ENCODE measurements at places on chromosomes 5 and 9. TPM values are rescaled to one million over a fixed set of nuclear protein-coding genes. Genes with fewer than 3 reads are reported as not detected.

GRCh38 chr5:81513982-81514381 lies 120.0 kb upstream of the ACOT12 start:
- peak; percentile 34 for DNase-seq

ZNF474 gene
- not detected for total RNA-seq

GRCh38 chr9:72351538-72352453 lies 13.2 kb downstream of the ZFAND5 start:
- DNase-seq: peak; percentile 84

DNA sequence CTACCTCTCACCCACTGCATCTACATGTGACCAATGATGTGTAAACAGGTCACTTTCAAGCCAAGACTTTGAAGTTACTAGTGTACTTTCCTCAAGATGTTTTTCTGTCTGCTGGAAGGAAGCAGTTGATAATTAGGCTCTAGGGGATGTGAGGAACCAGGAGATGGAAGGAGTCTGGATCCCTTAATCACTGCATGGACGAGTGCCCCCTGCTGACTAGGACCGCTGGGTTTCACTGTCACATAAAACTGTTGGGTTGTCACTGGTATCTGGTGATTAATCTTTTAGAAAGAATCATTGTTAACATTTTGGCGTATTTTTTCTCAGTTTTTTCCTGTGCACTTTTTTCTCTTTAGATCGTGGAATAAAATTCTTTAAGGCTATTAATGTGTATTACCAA lies 79.5 kb downstream of the SREK1 start:
- peak; percentile 33 for DNase-seq

- DNase-seq: no peak
Measured at GRCh38 chr5:138974227-138975063, 99.3 kb upstream of the LRRTM2 start.

- no peak for DNase-seq
Measured at GRCh38 chr5:82197550-82197949, 80.6 kb downstream of the RPS23 start.

BNC2 gene
- total RNA-seq: 11.7 TPM

GRCh38 chr5:78268356-78268755 lies 26.1 kb downstream of the AP3B1 start:
- no peak for DNase-seq

DNA sequence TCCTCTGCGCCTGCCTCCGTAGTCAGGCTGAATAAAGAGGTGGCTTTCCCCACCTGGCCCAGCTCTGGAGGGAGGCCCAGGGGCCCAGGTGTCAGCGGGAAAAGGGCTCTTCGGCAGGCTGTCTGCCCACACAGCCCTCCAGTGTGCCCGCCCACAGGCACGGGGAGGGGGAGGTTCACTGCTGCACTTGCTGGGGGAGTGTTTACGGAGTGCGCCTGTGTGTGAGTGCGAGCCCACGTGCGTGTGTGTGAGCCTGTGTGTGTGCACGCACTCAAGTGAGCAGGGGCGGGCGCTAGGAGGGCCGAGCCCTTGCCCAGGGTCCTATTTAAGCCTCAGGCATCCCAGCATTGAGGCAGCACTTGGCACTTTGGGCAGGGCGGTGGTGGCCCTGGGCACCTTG lies 10.9 kb downstream of the DNLZ start:
- DNase-seq: no peak

C8G gene
- total RNA-seq: 0.77 TPM

SV2C gene
- total RNA-seq: not detected

DNA sequence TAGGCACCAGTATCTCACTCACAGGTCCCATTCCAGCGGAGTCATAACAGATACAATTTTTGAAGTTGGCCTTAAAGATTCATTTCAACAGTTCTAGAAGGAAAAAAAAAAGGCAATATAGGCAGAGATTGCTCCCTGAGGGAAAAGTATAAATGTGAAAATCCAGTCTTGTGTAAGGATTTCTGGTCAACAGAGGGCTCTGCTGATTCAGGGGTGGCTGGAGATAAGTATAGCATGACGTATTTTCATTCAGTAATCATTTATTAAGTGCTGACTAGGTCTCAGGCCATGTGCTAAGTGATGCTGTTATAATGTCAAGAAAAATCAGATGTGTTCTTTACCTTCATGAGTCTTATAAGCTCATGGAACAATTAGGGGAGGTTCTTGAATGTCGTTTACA lies 377.3 kb upstream of the MEF2C start:
- no peak for DNase-seq

DNA sequence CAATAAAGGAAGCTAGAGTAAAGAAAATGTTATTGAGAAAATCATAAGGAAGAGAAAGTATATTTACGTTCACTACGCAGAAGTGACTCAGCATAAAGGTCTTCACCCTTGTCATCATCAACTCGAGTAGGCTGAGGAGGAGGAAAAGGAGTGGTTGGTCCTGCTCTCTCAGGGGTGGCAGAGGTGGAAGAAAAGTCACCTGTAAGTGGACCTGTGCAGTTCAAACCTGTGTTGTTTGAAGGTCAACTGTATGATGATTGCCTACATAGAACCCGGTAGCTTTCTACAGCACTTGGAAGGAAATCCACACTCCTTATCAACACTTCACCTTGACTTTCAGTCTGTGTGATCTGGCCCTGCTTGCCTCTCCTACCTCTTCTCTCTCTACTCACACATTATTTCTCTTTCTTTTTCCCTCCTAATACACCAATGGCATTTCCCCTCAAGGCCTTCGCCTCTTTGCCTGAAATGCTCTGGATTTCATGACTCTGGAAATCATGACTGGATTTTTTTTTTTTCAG lies 109.3 kb upstream of the CPEB4 start:
- DNase-seq: no peak

- no peak for DNase-seq
Measured at GRCh38 chr9:78149702-78150291, 86.1 kb upstream of the CEP78 start.

NHP2 gene
- total RNA-seq: 649 TPM

CDH9 gene
- total RNA-seq: not detected

KIAA0825 gene
- 0.23 TPM for total RNA-seq

DNA sequence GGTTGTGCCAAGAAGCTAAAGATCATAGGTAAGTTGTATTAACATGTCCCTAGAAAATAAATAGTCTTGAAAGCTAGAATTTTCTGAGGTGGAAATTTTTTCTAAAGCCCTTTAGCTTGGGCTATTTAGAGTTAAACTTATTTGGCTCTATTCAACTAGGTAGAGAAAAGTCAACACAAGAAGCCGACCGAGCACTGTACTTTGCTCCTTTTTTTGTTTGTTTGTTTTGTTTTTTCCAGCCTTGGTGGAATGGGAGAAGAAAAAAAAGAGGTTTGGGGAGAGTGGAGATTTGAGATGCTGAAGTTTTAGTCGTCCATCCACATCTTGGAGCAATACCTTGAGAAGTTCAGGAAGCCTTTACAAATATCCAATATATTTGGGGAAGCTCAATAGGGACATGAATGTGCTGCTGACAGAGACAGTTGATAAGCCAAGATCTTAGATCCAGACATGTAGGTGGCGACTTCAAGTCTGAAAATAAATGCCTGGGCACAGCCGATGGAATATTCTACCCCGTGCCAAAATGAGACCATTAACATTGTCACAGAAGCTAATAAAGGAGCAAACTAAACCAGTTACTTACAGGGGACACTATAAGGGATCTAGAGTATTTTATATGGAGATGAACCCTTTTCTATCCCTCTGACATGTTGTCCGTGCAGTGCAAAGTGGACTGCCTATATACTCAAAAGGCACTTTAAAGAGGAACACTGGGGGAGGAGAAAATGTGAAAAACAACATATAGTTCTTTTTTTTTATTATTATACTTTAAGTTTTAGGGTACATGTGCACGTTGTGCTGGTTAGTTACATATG lies 466.1 kb downstream of the PTPRD start:
- DNase-seq: no peak

GRCh38 chr9:83069651-83070050 lies 6.7 kb upstream of the RASEF start:
- DNase-seq: no peak

GRCh38 chr5:3341446-3342240 lies 254.0 kb upstream of the IRX1 start:
- no peak for DNase-seq

BRD8 gene
- 35.6 TPM for total RNA-seq

NR6A1 gene
- total RNA-seq: 0.77 TPM

MSMP gene
- 145 TPM for total RNA-seq

All from PC-3 (cell line).